AG10803 (cell line): ENCODE measurements at places on chromosomes 3 and 15.
A peak's percentile ranks its signal among the peaks of the same experiment; 100 is the strongest.

DNA sequence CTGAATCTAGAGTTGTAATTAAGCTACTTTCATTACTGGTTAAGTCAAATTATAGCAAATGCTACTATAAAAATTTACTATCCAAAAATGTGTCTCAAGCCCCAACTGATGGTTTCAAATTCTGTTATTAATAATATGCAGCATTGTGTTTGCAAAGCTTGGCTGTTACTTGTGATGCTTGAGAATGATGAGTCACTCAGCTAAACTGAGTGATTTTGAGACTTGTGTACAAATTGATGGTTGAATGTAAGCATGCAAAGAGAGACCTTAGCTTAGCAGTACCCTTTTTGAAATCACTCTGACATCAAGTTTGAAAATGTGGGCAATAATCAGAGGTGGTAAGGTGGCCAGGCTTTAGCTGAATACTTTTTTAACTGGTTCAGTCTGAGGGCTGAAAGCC, 27.6 kb downstream of the OPA1 start:
- DNase-seq = peak; percentile 34

- DNase-seq = no peak
Observed at GRCh38 chr15:66212563-66212921, 41.0 kb downstream of the MEGF11 start.

- no peak for DNase-seq
Observed at GRCh38 chr3:78917536-78917935, 850.3 kb downstream of the ROBO1 start.

DNA sequence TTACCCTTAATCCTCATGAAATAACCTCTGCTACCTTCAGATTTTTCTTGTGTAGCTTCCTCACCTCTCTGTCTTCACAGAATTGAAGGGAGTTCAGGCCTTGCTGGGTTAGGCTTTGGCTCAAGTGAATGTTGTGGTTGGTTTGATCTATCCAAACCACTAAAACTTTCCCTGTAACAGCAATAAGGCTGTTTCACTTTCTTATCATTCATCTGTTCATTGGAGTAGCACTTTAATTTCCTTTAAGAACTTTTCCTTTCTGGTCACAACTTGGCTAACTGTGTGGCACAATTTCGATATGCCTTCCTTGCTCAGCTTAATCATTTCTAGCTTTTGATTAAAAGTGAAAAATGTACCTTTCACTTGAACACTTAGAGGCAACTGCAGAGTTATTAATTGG, 129.8 kb downstream of the NR1I2 start:
- DNase-seq = no peak

DNA sequence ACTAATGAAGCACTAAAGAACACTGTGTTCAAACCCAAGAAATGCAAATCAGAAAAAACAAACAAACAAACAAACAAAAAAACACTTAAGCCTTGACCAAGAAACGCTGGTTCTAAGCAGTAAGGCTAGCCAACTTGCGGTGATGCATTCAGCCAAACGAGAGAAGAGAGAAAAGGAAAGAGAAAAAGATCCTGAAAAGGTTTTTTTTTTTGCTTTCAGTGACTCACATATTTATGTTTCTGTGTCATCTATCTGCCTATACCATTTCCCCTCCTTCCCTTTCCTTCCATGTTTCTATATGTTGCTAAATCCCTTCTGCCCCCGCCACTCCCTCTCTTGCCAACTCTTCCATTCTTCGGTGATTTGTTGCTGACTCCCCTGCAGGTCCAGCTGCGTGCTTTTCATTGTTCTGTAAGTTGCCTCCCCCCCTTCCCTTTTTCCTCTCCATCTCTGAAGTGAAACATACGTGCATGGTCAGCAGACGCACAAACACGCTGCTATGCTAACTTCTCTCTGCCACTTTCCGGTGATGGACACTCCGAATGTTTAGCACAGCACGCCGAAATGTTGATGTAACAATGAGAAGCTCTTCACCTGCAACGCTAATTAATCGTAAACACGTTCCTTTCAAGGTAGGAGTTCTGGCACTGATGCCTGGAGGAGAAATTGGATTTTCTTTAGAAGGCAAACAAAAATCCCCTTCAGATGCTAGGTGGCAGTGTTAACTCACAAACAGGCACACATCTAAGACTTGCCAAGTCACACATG, 154.4 kb downstream of the TUSC7 start:
- peak; percentile 23 for DNase-seq

DNA sequence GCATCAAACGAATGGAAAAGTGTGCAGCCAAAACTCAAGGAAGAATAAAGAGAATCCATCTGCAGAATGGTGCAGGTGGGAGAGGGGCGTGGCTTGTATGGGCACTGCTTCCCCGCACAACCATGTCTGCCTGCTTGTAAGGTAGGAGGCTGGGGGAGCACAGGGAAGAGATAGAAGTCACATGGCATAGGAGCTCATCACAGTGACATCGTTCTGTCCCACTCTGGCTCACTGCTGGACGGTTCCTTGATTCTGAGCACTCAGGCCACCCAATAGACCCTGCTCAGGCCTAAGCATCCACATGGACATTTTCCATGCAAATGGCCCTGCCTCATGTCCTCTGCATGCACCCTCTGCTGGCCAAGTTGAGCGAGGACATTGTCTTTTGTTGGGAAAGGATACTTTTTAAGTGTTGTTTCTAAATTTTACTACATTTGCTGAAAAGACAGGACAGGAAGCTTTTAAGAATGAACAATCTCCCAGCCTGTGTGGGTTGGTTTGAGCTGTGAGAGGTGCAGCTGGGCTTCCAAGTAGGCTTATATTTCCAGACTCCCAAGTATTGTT, 3.1 kb downstream of the MYLK start:
- DNase-seq = peak; percentile 63

GRCh38 chr3:128804017-128804810, 75.2 kb upstream of the ACAD9 start:
- DNase-seq = peak; percentile 18

- no peak for DNase-seq
Observed at GRCh38 chr3:34650131-34650530, 851.7 kb downstream of the PDCD6IP start.

DNA sequence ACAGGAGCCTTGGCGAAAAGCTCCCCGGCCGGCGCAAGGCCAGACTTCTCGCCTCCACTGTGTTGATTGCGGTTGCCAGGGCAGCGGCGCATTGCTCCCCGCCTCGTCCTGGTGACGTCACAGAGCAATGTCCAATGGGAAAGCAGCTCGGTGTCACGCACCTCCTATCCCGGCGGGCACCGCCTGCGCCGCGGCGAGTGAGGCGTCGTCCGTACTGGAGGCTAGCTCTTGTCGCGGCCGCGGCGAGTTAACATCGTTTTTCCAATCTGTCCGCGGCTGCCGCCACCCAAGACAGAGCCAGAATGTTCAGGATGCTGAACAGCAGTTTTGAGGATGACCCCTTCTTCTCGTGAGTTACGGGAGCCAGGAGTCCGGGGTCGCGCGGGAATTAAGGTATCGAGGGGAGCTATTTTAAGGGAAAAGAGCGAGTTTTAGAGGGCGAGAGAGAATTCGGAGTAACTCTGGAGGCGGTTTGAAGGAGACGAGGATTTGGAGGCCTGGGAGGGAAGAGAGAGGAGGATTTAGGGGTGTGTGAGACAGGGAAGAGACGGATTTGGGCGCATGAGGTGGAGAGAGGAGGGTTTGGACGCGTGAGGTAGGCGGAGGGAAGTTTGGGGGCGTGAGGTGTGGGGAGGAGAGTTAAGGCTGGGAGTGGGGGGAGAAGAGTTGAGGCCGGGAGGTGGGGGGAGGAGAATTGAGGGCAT, at the start of gene MLF1:
Gene MLF1, plus strand, starts transcription at position 196 of the 704 bp plus-strand sequence. Its CDS starts 107 bp downstream, at position 303.
- peak; percentile 94 for DNase-seq
